ENCODE measurements at places on chromosomes 6 and 20. TPM values are rescaled to one million over a fixed set of nuclear protein-coding genes. Genes with fewer than 3 reads are reported as not detected.

The TMEM239 gene
- not detected for total RNA-seq

DNA sequence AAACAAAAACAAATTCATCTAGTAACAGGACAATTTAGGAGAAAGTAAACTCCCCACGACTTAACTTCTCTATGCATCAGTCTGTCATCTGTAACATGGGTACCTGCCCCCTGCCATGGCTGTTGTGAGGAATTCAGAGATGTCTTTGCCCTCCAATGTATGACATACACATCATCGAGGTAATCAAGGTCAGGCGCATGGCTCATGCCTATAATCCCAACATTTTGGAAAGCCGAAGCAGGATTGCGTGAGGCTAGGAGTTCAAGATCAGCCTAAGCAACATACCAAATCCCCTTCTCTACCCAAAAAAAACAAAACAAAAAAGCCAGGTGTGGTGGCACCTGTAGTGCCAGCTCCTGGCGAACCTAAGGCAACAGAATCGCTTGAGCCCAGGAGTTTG, 9.0 kb downstream of the EEF1A1 start:
- DNase-seq = peak; percentile 39
- peaks cover 21% of the 10 kb centered on the region for H3K36me3 ChIP-seq
- no peaks in the 10 kb centered on the region for H3K4me1 ChIP-seq
- no peak overlapping the region for H3K4me3 ChIP-seq
- no peak overlapping the region for H3K27ac ChIP-seq

The OR2H1 gene
- total RNA-seq = not detected

The DDO gene
- total RNA-seq = not detected

GRCh38 chr6:15922510-15923250, 206.2 kb upstream of the MYLIP start:
- peaks cover 3% of the 10 kb centered on the region for H3K36me3 ChIP-seq
- DNase-seq = no peak
- H3K4me3 ChIP-seq = no peak overlapping the region
- no peak overlapping the region for H3K27ac ChIP-seq
- no peaks in the 10 kb centered on the region for H3K27me3 ChIP-seq

DNA sequence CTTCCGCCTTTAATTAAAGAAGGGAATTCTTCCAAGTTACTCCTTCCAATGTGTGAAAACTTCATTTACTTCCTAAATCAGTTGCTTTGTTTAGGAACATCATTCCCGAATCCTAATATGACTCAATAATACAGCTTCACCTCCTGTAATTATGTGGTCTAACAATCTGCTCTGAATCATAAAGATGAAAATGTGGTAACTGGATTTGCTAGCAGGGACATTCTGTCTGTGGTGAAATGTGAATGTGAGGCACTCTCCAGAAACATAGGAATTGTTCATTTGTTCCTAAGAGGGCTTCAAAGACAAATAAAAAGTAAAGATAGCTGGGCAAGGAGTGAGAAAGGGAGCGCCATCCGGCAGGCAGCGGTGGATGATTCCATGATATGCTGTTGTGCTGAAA, 678.1 kb downstream of the KIF16B start:
- no peak for DNase-seq
- H3K27me3 ChIP-seq = no peaks in the 10 kb centered on the region
- H3K36me3 ChIP-seq = no peaks in the 10 kb centered on the region
- no peaks in the 10 kb centered on the region for H3K4me1 ChIP-seq
- H3K4me3 ChIP-seq = no peak overlapping the region

- H3K27ac ChIP-seq = no peak overlapping the region
- H3K4me1 ChIP-seq = no peaks in the 10 kb centered on the region
- no peak for DNase-seq
Observed at GRCh38 chr20:17663040-17663399, 19.0 kb downstream of the RRBP1 start.

- no peaks in the 10 kb centered on the region for H3K36me3 ChIP-seq
- H3K27me3 ChIP-seq = no peaks in the 10 kb centered on the region
- no peak overlapping the region for H3K27ac ChIP-seq
- no peak for DNase-seq
Observed at GRCh38 chr20:59013959-59014608, 5.1 kb upstream of the TUBB1 start.

- DNase-seq = no peak
- no peaks in the 10 kb centered on the region for H3K36me3 ChIP-seq
- no peak overlapping the region for H3K4me3 ChIP-seq
- H3K27me3 ChIP-seq = no peaks in the 10 kb centered on the region
Observed at GRCh38 chr20:52992632-52993031, 20.5 kb downstream of the TSHZ2 start.

The MRAP2 gene
- 8.3 TPM for total RNA-seq

DNA sequence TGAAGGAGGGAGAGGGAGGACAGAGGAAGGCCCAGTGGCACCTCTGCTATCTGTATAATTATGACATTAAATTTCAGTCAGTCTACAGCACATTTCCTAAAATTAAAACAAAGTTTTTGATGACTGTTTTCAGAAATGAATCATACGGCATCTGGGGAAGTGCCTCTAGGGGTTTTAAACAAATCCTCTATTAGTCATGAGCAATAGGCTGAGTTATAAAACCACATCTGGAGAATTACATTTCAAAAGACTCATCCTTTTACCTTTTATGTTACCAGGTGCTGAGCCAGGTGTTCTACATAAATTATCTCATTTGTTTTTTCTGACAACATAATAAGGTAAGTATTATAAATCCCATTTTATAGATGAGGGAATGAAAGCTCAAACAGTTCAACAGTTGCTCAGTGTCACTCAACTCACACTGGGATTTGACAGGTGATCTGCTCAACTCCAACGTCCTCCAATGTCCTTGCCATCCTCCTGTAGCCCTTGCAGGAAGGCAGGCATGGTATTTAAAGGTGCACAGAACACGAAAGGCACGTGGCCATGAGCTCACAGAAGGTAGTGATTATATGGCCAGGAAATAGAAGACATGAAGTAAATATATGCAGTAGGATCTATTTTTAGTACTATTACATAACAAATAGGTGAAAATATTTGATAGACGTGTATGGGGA, 184.2 kb upstream of the MAN1A1 start:
- no peak for DNase-seq
- H3K36me3 ChIP-seq = no peaks in the 10 kb centered on the region
- no peaks in the 10 kb centered on the region for H3K27me3 ChIP-seq

GRCh38 chr6:63864671-63865318, 229.2 kb downstream of the PHF3 start:
- no peak overlapping the region for H3K4me3 ChIP-seq
- no peaks in the 10 kb centered on the region for H3K36me3 ChIP-seq
- H3K4me1 ChIP-seq = no peaks in the 10 kb centered on the region
- H3K27me3 ChIP-seq = no peaks in the 10 kb centered on the region
- no peak for DNase-seq

DNA sequence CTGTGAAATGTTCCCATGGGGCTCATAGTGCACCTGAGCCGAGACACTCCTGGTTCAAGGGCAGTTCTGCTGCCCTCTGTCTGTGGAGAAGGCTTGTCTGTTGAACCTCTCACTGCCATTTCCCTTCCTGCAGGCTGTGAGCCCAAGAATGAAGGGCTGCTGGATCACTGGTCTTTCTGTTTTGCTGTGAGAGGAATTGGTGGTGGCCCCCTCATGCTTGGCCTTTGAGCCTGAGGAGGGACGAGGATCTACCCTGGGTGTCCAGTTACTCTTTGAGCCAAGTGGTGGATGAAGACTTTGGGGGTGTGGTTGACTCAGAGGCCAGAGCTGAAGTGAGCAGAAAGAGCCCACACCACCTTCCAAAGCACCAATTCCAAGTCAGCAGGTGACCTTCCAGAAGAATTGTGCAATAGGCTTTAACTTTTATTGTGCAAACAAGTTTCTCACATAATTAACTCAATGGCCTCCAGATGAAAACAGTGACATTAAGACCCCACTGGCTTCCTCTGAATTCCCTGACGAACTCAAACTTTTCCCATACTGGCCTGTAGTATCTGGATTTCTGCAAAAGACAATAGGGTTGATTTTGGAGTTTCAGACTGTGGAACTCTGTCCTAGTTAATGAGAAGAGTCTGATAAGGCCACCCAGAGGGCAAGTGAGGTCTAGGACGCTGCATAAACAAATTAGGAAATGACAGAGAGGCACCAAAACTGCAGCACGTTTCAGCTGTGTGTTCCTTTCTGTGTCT, 101.5 kb downstream of the PHACTR3 start:
- DNase-seq = peak; percentile 42
- H3K27me3 ChIP-seq = no peaks in the 10 kb centered on the region
- no peak overlapping the region for H3K27ac ChIP-seq
- H3K4me3 ChIP-seq = no peak overlapping the region
- H3K36me3 ChIP-seq = no peaks in the 10 kb centered on the region
- H3K4me1 ChIP-seq = no peaks in the 10 kb centered on the region
